Activated T-helper 1 cell treated with anti-CD3 and anti-CD28 coated beads, Interleukin-12 subunit alpha, Interleukin-12 subunit beta, Interleukin-2, Interleukin-4 antibody, amounts not matched to agents 30 ng/mL and 10 ng/mL and 1 ng/mL, durations not matched to agents 14 hours and 24 hours and 36 hours (primary cell): ENCODE measurements at places on chromosomes 2 and 18.

GRCh38 chr2:160489111-160489510, 4.5 kb downstream of the RBMS1 start:
- no peak for DNase-seq

- DNase-seq = no peak
Observed at GRCh38 chr2:176729706-176730569, 460.7 kb downstream of the MTX2 start.

GRCh38 chr2:63058921-63059792, 8.5 kb downstream of the OTX1 start:
- DNase-seq = no peak

GRCh38 chr2:239358062-239358754, 42.6 kb downstream of the HDAC4 start:
- no peak for DNase-seq

- no peak for DNase-seq
Observed at GRCh38 chr2:160075171-160075570, 12.8 kb upstream of the PLA2R1 start.

GRCh38 chr2:12463189-12463588, 253.5 kb upstream of the TRIB2 start:
- DNase-seq = no peak

GRCh38 chr2:27792759-27793158, 21.2 kb downstream of the MRPL33 start:
- no peak for DNase-seq

DNA sequence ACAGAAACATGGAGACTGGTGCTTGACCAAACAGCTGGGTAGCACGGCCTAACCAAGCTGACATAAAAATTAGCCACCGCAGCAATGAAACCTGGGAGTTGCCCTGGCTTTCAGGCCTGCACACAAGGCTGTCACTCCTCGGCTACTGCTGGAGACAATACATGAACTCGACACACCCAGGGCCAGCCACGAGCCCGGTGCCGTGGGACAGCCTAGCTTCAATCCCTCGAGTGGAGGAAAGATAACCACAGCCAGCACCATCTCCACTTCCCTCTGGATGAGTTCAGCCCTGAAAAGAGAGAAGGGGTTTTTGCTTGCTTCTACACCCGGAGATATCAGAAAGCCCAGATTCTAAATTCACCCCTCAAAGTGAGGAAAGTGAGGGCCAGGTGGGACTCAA, 78.0 kb downstream of the BCL2L11 start:
- DNase-seq = no peak

DNA sequence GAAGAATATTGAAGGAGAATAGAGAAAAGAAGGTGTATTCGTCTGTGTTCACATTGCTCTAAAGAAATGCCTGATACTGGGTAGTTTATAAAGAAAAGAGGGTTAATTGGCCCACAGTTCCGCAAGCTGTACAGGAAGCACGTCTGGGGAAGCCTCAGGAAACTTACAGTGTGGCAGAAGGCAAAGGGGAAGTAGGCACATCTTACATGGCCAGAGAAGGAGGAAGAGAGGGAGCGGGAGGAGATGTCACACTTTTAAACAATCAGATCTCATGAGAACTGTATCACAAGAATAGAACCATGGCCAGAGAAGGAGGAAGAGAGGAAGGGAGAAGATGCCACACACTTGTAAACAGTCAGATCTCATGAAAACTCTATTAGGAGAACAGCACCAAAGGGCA, 159.6 kb upstream of the TPO start:
- no peak for DNase-seq

- DNase-seq = no peak
Observed at GRCh38 chr2:65076345-65076710, 20.1 kb downstream of the CEP68 start.

- DNase-seq = no peak
Observed at GRCh38 chr2:63571291-63571690, 17.0 kb downstream of the WDPCP start.
